ENCODE measurements at places on chromosomes 1 and 21.

DNA sequence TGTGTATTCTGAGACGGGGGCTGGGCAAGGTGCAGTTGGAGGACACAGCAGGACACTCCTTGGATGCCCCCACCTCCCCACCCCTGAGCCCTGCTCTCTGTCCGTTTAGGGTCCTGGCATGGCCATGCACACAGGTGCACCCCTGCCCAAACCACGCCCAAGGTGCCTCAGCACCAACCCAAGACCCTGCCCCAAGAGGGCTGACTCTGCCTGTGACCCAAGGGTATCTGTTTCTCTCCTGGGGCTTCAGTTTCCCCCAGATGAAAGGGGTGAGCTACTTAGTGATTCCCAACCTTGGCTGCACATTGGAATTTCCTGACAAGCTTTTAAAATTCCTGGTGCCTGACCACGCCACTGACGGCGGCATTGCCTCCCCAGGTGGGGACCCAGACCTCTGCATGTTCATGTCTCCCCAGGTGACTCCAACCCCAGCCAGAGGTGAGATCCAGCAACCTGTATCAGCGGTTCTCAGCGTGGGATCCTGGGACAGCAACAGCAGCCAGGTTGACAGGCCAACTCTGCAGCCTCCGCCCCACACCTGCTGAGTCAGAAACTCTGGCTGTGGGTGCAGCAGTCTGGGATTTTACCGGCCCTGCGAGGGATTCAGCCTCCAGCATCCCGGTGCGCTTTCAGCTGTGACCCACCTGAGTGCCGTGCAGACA lies 483.4 kb downstream of the NPHP4 start:
- DNase-seq: no peak

- DNase-seq: no peak
These were observed 118.7 kb downstream of the GLIS1 start for GRCh38 chr1:53620061-53620855.

GRCh38 chr21:17498586-17498985 lies 14.3 kb upstream of the CXADR start:
- no peak for DNase-seq

GRCh38 chr1:209485167-209485566 lies 98.3 kb upstream of the CAMK1G start:
- DNase-seq: no peak

- DNase-seq: no peak
These were observed 9.5 kb downstream of the COLGALT2 start for GRCh38 chr1:184027826-184028695.

DNA sequence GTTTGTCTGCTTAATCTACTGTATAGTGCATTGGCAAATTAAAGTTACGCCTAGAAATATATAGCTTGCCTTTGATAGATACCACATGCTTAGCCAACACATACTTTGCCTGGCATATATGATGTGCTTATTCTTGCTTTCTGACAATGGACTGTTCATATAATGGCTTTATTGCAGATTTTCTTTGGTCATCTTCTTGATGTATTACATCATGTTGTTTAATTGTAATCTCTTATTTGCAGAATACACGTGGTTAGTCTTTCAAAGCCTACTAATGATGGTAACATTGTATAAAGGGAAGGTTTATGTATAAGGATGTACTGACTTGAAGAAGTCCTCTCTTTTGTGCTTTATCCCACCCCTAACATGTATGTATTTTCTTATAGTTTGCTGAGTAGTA lies 201.5 kb downstream of the PDE4B start:
- DNase-seq: no peak

GRCh38 chr1:217553949-217554509 lies 76.9 kb downstream of the GPATCH2 start:
- DNase-seq: no peak

DNA sequence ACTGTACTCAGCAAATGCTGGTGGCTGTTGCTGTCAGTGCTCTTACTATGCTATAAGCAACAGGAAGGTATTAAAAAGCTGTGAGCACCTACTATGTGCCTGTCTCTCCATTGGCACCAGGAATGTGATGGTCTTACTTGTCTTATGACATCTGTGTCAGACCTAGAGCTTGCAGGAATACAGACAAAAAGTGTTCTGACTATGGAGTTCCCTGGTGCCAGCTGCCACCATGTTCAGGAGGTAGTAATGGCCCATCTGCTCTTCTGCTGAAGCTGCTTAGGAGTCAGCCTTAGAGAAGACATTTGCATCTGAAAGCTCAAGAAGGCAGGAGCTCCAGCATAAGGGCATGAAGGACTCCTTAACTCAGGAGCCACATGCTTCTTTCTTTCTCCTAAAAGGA lies 52.3 kb downstream of the MAB21L3 start:
- DNase-seq: no peak

- no peak for DNase-seq
These were observed 100.4 kb downstream of the MAP3K21 start for GRCh38 chr1:233427907-233428306.

DNA sequence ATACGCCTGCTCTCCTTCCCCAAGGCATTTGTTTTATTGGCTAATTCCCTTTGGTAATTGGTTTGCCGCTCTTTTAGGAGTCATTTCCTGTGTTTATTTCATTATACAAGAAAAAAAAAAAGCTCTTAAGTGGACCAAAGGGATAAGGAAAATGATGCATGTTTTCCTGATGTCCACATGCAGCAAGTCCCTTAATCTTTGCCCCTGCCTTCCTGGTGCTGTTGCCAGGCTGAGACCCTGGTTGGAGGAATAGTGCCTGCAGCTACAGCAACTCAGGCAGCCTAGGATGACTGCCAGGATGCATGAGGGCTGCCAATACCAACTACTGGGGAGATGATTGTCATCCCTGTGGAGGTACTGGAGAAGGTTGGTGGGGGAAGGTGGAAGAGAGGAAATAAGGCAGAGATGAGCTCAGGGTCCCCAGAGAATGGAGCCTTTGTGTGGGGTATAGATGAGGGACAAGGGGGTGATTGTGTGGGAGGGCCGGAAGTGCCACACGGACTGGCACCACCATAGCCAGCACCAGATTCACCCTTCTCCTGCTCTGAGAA lies 6.1 kb upstream of the GATAD2B start:
- no peak for DNase-seq

DNA sequence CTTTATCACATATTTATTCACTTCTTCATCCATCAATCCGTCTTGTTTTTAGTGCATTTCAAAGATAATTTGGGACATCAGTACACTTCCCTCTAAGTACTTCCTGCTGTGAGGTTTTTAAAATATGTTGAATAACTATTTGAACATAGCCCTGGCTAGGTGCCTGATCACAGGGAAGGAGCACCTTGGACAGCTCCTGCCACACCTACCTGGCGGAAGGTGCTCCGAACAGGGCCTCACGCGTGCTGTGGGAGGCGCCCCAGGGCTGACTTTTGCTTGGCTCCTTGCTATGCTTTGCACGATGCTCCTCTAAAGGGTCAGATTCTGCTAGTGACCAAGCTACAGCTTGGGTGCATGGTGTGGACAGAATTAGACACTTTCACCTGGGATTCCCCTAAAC lies 4.9 kb upstream of the ATXN7L2 start:
- no peak for DNase-seq

DNA sequence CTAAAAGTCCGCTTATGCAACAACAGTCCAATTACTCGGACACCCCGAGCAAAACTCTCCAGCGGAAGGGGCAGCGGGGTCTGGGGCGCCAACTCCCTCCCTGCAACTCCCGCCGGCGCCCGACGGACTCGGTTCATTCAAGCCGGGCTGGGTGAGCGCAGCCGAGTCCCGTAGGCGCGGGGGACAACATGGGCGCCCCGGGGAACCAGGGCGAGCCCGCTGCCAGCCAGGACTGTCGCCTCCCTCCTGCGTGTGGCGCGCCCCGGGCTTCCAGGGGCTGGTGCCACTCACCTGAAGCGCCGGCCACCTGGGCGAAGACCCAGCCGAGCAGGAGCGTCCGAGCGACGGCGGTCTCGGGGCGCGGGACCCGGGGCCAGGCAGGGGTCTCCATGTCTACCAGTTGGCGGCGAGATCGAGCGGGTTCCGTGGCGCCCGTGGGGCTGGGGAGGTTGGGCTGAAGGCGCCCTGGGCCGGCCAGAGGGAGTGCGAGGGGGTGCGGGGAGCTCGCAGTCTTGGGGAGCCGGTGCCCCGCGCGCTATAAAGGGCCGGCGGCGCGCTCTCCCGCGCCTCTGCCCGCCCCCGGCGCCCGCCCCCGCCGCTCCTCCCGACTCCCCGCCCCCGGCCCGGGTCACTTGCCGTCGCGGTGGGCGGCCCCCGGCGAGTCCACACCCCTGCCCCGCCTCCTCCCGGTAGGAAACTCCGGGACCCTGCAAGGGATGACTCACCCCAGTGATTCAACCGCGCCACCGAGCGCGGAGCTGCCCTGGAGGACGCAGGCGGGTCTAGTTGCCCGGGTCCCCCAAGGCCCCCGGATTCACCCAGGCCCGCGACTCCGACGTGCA lies at the start of gene F3:
Gene F3, minus strand, starts transcription at position 514 of the 842 bp plus-strand sequence. Its CDS starts 123 bp downstream, at position 391.
- no peak for DNase-seq

DNA sequence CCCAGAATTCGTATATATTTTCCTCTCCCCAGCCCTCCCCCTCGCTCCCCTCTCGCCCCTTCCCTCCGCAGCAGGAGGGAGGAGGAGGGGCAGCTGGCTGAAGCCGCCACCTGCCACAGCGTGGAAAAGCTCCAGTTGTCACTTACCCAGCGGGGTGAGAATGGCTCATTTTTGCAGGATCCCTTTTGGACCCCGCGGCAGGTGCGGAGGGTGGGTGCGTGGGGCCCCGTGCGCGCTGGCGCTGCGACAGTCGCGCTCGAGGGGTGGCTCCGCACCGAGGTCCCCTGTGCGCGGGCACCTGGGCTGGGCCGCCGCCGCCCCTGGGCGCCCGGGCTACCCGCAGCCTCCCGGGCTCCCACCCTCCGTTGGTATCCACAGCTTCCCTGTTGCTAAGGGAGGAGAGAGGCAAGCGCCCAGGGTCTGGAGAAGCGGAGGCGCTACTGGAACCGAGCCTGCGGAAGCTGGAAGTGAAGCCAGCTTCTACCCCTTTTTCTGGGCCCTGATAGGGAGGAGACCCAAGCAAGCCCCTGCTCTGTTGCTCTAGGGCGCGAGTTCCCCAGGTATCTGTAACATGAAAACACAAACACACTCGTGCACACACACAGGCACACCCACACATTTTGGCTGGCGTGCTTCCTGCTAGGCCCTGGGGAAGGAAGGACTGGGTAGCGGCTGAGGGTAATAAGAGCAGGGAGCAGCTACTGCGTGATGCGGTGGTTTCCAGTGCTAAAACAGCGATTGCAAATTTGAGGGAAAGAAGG lies at the start of gene ERICH3:
Gene ERICH3, minus strand, starts transcription at position 442 of the 761 bp plus-strand sequence. Its CDS starts 273 bp downstream, at position 169.
- no peak for DNase-seq

DNA sequence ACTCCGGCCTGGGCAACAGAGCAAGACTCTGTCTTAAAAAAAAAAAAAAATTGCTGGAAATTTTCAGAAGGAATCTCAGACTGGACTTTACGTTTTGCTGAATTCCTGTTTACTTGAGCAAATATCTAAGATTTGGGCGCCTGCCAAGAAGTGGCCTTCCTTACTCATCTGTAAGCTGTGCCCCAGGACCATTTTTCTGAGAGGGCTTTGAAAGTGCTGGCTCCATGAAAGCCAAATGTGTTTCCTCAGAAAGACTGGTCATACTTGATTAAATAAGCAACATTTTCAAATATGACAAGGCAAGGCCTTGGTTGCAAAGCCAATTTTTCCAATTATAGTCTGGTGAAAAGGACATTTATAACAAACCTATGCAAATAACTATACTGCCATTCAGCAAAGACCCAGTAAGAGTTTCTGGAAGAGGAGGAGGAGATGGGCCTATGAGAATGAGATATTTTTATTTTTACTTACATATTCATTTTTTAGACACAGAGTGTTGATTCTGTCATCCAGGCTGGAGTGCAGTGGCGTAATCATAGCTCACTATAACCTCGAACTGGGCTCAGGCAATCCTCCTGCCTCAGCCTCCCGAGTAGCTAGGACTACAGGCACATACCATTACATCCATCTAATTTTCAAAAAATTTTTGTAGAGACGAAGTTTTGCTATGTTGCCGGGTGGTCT lies 56.3 kb upstream of the HTR1D start:
- no peak for DNase-seq

- DNase-seq: no peak
These were observed 7.5 kb downstream of the OTUD3 start for GRCh38 chr1:19889656-19890055.
